ENCODE measurements at places on chromosomes 11 and 22.

- DNase-seq = no peak
Measured at GRCh38 chr22:23063539-23064380, 6.6 kb upstream of the GNAZ start.

DNA sequence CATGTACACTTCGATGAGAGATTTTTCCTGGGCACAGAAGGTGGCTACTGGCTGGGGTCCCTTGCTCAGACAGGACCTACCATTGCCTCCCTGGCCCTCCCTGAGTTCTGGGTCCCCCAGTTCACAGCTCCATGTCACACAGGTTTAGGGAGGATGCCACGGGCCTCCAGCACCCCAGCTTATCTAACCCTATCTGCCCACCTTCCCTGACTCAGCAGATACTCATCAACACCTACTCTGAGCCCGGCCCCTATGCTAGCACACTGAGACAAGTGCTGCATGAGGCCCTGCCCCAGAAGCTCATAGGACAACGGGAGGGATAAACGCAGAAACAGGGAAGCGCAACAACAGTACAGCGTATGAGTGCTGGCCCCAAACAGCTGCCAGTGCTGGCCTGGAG is 9.6 kb downstream of the NAGA start:
- DNase-seq = no peak

- DNase-seq = no peak
Measured at GRCh38 chr22:50058906-50059880, 1.1 kb upstream of the TTLL8 start.

GRCh38 chr11:74280494-74280893 is 30.9 kb downstream of the P4HA3 start:
- DNase-seq = no peak

GRCh38 chr11:73663604-73664495 is 17.5 kb downstream of the PLEKHB1 start:
- DNase-seq = no peak

DNA sequence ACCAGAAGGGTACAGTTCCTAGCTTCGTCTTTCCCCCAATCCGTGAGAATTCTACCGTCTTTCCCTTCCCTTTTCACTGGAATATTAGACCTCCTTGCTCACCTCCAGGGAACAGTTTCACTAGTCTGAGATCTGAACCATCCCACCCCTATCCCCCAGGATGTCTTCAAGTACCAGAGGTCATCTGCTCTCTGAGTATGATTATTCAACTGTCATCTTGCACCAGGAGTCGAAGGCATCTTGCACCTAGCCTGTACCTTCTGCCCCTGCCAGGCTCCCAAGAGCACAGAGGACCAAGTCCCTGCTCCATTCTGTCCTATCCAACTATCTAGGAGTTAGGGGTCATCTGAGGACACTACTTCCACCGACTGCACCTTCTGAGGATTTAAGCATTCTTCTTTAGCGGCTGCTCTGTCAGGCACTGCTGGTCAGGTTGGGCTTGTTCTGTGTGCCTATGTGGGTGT is 804 bp downstream of the ACER3 start:
- DNase-seq = no peak

- no peak for DNase-seq
Measured at GRCh38 chr11:47983464-47984397, 3.4 kb downstream of the PTPRJ start.

DNA sequence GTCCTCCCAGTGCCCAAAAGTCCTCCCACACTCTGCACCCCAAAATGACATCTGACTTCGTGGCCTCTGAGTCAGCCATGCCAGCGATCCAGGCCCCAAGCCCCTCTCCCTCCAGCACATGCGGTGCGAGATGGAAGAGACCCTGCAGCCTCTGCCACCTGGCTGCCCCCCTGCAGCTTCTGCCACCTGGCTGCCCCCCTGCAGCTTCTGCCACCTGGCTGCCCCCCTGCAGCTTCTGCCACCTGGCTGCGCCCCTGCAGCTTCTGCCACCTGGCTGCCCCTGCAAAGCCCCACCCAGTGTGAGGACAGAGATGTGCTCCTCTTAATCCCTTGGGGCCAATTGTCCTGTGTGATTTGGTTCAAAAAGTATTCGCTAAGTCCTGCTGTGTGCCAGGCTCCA is 68.0 kb downstream of the WNT7B start:
- no peak for DNase-seq

DNA sequence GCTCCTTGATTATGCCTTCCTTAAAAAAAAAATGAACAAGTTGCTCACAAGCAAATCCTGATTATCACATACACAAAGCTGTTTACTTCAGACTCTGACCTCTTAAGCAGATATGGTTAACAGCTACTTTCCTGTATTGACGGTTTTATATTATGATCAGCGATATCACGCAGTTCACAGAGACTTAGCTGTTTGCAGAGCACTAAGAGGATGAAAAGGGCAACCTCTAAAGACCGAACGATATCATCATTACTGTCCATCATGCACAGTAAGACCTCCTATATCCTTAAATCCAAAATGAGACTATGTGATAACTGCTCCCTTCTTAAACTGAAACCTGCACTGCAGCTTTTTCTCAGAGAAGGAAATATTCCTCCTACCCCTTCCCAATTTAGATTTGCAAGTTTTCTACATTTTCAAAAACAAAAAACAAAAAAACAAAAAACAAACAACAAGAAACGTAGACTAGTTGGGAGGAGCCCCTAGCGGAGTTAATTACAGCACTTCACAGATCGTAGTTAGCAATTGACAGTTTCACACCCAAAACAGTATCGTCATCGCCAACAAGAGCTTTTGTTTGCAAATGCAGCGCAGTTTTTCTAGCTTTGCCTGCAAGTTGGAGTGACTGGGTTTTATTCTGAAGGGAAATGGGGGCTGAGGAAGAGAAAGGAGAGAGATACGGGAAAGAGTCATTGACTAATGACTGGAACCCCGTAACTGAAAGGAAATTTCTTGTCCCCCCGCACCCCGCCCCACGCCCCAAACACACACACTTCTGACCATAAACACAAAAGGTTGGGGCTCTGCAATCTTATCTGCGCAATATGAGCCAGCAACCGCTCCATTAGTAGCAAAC is 1.2 kb downstream of the DDX6 start:
- no peak for DNase-seq

- no peak for DNase-seq
Measured at GRCh38 chr11:129528296-129528695, 152.6 kb downstream of the BARX2 start.

DNA sequence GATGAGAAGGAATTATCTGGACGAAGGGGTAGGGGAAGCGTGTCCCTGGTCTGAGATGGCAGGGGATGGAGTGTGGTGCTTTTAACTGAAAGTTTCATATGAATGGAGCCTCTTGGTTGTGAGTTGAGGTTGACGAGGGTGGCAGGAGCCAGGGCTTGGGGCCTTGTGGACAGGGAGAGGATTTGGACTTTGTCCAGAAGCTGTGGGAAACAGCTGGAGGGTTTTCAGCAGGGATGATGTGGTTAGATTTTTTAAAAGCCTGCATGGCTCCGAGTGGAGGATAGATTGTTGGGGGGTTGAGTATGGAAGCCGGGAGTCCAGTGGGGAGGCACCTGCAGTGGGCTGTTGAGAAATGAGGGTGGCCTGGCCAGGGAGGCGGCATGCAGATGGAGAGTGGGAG is 24.8 kb downstream of the MYO7A start:
- DNase-seq = no peak

DNA sequence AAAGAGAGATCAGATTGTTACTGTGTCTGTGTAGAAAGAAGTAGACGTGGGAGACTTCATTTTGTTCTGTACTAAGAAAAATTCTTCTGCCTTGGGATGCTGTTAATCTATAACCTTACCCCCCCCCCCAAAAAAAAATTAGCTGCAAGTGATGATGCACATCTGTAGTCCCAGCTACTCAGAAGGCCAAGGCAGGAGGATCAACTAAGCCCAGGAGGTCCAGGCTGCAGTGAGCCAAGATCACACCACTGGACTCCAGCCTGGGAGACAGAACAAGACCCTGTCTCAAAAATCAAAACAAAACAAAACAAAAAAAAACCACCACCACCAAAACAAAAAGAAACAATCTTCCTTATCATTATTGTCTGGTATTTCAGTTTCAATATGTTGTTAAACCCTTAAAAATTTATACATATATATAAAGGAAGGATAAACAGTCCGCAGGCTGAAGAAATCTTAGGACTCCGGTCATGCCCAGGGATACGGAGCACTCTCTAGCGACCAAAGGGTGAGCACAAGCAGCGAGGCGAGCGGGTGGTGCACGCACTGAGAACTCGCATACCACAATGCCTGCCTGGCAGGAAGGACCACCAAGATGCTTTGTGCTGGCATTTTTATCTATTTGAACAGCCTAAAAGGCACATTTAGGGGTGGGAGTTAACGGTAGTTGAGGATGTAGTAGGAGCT is 6.4 kb downstream of the POLDIP3 start:
- DNase-seq = no peak

DNA sequence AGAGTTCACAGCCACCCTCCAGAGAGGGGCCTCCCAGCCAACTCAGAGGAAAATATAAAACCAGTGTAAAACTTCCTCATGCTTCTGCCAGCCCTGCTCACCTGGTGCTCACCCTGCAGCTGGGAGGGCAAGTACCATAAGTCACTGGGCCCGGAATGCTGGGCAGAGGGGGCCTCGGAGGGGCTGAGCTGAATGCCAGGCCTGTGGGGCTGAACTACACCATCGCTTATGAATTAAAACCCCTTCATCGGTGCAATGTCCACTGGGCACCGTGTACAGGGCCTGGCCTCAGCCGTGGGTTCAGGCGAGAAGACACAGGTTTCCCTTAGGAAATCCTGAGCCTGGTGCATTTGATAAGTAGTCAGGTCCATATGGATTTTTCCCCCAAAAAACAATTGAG is 828.6 kb downstream of the TBC1D22A start:
- no peak for DNase-seq

- no peak for DNase-seq
Measured at GRCh38 chr11:105524286-105524685, 85.6 kb upstream of the GRIA4 start.

DNA sequence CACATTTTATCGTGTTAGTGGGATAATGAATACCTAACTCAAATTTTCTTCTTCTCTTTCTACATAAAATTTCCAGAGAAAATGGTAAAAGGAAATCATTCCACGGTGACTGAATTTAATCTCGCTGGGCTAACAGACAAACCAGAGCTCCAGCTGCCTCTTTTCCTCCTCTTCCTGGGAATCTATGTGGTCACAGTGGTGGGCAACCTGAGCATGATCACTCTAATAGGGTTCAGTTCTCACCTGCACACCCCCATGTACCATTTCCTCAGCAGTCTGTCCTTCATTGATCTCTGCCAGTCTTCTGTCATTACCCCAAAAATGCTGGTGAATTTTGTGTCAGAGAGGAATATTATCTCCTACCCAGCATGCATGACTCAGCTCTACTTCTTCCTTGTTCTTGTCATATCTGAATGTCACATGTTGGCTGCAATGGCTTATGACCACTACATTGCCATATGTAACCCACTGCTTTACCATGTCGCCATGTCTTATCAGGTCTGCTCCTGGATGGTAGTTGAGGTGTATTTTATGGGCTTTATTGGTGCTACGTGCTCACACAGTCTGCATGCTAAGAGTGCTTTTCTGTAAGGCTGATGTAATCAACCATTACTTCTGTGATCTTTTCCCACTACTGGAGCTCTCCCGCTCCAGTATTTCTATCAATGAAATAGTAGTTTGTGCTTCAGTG is 24.1 kb downstream of the OR10D3 start:
- DNase-seq = no peak

- no peak for DNase-seq
Measured at GRCh38 chr11:65891219-65892136, 1.0 kb downstream of the CCDC85B start.

DNA sequence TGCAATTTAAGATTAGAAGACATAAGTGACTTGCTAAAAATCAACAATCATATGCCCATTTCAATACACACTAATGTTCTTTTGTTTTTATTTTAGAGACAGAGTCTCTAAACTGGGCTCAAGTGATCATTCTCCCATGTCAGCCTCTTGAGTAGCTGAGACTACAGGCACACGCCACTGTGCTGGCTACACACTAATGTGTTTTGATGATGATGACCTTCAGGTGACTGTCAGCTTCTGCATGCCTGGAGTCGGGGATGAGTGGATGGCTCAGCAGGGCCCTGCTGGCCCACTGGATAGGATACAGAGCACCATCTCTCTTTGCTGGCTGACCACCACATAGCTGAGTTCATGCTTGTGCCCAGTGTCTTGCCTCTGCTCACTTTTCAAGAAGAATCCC is 27.0 kb upstream of the POU2AF1 start:
- no peak for DNase-seq

- DNase-seq = no peak
Measured at GRCh38 chr11:10320736-10321465, 16.0 kb downstream of the ADM start.
